BJ (cell line): ENCODE measurements at places on chromosomes 7 and 10. TPM values are rescaled to one million over a fixed set of nuclear protein-coding genes. Genes with fewer than 3 reads are reported as not detected.

HOXA7 gene
- polyA plus RNA-seq = 3.8 and 4.4 TPM in 2 replicates

- DNase-seq = no peak
These were observed 987 bp downstream of the INA start for GRCh38 chr10:103277713-103278536.

GRCh38 chr10:63627881-63628296 is 106.7 kb downstream of the REEP3 start:
- DNase-seq = no peak

DNA sequence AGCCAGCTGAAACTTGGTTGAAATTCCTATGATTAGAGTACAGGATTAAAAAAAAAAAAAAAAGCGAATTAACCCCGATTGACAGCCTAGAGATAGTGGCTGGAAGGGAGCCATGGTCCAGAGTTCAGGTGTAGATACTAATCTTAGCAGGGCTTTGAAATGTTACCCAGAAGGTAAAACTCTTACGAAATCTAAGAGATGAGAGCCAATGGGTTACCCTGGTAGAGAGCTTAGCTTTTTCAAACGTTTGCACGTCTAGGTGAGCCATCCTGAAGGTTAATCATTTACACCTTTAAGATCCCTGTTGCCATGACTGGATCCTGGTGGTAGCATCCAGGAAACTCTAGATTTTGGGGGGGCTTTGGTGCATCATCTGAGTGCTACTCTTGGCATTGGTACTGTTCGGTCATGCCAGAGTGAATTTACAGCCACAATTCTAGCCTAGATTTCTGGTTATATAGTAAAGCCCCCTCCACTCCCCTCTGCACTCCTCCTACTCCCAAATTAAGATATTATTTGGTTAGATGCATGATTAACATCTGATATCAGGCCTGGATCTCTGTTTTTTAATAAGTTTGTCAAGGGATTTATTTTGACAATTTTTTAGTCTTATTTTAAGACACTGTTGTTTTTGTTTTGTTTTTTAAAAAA is 1.2 kb downstream of the AGFG2 start:
- no peak for DNase-seq

ACTR3C gene
- polyA plus RNA-seq = 0.60 and 0.91 TPM in 2 replicates

DNA sequence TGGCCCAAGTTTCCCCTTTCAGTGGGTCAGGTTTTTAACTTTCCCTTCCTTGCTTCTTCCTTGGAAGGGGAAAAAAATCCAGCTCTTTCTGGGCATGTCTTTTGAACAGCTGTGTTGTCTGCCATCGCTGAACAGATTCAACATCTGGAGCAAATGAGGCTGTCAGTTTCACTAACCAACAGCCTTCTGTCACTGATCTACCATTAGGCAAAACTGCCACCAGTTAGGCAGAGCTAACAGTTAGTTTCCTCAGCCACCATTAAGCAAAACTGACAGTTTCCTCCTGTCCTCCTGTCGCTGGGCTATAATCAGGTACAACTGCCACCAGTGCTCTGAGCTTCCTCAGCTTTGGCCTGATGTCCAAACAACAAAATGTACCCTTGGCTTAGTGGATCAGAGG is 81.9 kb downstream of the NPTX2 start:
- DNase-seq = no peak

DNA sequence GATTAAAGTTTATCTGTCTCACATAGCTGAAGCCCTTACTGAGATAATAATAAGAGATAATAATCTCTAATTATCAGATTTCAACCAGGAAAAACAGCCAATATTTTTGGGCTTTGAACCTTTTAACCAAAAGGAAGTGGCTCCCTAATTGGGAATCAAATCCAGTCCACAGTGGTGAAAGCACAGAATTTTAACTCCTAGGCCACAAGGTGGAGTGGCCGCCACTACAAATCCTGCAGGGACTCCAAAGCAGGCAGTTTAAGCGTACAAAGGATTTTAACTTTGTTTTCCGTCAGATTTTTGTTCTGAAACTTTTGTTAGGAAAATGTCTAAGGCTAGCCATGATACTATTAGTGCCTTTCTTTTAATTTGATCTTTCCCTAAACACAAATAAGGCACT is 99.6 kb upstream of the CCNY start:
- DNase-seq = no peak

- no peak for DNase-seq
These were observed 122.5 kb upstream of the LANCL2 start for GRCh38 chr7:55242613-55243012.

LRRN3 gene
- 7.2 and 12.7 TPM in 2 replicates for polyA plus RNA-seq

GRCh38 chr7:133118261-133118660 is 36.4 kb upstream of the CHCHD3 start:
- no peak for DNase-seq

DNA sequence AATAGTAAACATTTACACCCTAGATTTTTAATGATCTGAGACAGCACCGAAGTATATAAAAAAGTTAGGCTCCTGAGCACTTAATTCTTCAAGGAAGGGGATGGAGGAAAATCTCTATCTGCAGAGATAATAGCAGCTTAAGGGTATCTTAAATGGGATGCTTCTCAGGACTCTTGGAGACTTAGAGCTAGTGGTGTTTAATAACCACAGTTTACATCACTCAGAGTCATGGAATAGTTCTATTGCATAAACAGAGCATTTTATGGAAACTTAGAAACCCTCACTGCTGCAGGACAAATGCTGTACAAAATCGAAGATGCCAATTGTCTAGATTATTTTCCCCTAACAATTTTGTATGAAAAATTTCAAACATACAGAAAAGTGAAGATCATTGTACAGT is 398.9 kb upstream of the GALNT17 start:
- no peak for DNase-seq

DNA sequence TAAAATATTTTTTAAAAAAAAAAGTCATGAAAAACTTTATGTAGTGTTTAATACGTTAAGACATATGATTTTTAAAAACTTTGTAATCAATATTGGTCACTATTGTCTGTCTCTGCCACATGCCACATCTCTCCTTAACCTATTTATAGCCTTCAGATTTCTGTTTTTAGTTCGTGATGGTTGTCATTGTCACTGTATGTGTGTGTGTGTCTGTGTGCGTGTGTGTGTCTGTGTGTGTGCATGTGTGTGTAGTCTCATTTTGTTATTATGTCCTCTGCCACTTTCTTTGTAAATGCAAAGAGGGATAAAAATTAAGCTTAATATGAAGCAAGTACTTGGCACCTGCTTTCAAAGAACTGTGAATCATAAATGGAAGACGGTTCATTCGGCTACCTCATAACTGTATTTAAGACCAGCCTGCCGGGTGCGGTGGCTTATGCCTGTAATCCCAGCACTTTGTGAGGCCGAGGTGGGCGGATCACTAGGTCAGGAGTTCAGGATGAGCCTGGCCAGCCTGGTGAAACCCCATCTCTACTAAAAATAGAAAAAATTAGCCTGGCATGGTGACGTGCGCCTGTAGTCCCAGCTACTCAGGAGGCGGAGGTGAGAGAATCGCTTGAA is 354.0 kb downstream of the ARL4A start:
- DNase-seq = no peak

RRP12 gene
- polyA plus RNA-seq = 9.3 and 16.3 TPM in 2 replicates

DNA sequence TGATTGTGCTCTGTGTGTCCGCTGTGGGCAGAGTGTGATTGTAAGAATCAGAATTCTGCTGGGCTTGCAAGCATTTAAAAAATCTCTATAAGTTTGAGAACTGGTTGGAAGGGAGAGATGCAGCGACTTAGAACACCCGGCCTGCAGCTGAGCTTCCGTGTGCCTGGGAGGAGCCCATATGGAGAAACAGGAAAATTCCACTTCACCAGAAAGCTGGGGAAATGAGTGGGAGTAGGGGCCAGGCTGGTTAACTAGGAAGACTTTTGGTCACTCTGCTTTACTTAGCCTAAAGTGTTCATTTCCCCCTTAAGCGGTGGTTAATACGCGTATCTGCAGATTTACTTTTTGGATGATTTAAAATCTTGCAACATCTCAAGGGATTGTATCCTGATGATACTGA is 72.2 kb downstream of the TCF7L2 start:
- no peak for DNase-seq

DNA sequence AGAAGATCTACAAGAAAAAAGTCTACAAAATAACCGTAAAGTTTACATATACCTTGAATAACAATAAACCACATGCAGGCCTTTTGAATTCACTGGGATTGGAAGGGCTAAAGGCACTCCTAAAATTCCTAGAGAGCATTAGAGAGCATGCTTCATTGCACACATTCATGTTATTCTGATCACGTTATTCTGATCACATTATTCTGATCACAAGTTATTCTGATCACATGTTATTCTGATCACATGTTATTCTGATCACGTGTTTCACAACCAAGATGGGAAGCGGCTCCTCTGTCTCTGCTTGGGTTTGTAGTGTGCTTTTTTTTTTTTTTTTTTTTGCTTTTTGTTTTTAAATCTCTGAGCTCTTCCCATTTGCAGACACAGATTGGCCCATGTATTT is 20.5 kb downstream of the ADARB2 start:
- DNase-seq = no peak

- DNase-seq = no peak
These were observed 921.1 kb upstream of the GHITM start for GRCh38 chr10:83218205-83218604.

DNA sequence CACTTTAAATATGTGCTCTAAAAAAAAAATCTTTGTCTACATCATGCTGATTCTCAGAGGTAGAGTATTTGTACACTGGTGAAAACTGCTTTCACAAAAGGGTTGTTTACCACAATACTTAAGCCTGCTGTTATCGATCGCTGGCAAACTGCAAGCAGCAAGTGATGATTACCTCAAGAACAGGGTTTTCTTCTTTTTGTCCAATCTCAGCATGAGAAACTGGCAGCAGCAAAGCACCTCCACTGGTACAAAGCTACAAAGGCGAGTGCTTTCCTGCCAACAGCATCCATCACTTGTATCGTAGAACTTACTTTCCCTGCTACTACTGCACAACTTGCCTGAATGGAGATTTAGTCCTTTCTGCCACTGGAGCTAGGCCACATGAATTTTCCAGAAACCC is 276.5 kb downstream of the DGKB start:
- DNase-seq = no peak

POLD2 gene
- 54.8 and 87.2 TPM in 2 replicates for polyA plus RNA-seq

DNA sequence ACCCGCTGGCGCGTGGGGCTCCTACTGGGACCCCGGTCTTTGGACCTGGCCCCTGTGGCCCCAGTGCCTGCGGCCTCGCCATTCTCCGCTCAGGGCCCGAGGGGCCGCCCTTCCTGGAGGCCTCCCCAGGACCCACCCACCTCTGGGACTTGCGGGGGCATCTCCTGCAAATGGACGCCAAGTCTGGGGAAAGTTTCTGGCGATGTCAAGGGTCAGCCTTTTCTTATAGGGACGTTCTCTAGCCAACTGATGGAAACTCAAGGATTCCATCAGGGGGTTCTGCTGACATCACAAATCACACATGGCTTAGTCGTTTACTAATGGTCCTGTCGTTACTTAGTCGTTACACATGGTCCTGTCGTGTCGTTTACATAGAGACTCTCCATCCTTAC is 57.7 kb upstream of the RHOBTB1 start:
- no peak for DNase-seq

GRCh38 chr7:159095979-159096411 is 48.7 kb downstream of the VIPR2 start:
- DNase-seq = no peak

ASAH2B gene
- polyA plus RNA-seq = 2.7 and 6.1 TPM in 2 replicates

GRCh38 chr10:113049881-113050280 is 99.8 kb downstream of the TCF7L2 start:
- no peak for DNase-seq

- DNase-seq = no peak
These were observed 5.4 kb downstream of the CHST15 start for GRCh38 chr10:124087672-124088634.

ZNF365 gene
- polyA plus RNA-seq = 3.7 and 4.5 TPM in 2 replicates

PRKCQ gene
- polyA plus RNA-seq = 0.06 and 0.11 TPM in 2 replicates

GRCh38 chr10:95181726-95182125 is 12.3 kb upstream of the ACSM6 start:
- DNase-seq = no peak

RNF133 gene
- not detected in 2 replicates for polyA plus RNA-seq

- DNase-seq = no peak
These were observed 1.7 kb upstream of the CCM2 start for GRCh38 chr7:44998153-44998871.

GRCh38 chr10:55158633-55159032 is 357.6 kb upstream of the PCDH15 start:
- DNase-seq = no peak

GRCh38 chr10:13797164-13797563 is 210.4 kb downstream of the PRPF18 start:
- no peak for DNase-seq
